ENCODE measurements at places on chromosomes 1 and 21.

DNA sequence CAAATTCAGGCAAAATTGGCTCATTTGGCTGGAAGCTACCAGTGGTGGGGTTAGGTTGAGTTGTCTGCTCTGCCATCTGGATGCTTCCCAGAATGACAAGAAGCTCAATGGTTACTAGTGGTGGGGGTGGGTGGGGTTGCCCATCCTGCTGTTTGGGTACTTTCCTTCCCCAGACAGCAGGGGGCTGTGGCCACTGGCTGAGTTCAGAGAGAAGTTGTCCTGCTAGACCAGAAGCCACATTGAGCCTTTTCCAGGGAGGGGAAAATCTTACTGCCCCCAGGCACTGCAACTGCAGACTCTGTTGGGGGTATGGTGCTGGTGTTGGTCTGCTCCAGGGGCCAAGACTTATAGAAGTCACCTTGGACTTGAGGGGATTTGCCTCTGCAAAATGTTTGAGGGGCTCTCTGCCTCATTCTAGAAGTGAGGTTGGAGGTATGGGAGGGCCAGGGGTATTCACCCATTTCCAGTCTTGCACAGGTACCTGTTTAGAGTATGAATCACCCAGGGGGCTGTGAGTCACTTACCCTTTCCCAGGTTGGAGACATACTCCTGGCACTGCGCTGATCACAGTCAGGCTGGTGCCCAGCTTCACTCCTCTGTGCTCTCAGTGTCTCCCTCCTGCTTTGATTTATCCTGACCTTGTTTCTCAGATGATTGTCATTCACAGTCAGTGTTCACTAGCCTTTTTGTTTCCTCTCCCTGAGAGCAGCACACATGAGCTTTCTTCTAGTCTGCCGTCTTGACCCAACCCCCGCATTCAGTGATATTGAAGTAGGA, 89.1 kb upstream of the NEGR1 start:
- DNase-seq, result no peak

GRCh38 chr1:74673351-74674111, at the start of gene ERICH3:
ERICH3 (minus strand) TSS chr1:74673792; CDS start chr1:74673519, 273 bp downstream.
- no peak for DNase-seq

GRCh38 chr1:33065301-33065700, 15.7 kb upstream of the AZIN2 start:
- DNase-seq, result no peak

DNA sequence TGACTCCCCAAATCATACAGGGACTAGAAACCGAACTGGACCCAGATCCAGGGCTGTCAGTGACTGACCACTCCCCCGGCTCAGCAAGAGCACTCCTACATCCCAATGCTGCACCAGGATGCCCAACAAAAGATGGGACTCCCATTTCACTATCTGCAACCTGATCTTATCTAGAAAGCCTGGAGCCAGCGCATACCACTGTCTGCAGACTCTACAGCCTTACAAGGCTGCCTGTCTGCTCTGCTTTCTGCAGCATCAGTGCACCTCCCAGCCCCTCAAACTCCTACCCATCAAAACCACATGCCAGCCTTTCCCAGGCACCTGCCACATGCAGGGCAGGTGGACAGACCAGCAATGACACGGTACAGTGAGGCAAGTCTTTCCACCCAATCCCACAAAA, 52.2 kb downstream of the SSBP3 start:
- DNase-seq, result no peak

DNA sequence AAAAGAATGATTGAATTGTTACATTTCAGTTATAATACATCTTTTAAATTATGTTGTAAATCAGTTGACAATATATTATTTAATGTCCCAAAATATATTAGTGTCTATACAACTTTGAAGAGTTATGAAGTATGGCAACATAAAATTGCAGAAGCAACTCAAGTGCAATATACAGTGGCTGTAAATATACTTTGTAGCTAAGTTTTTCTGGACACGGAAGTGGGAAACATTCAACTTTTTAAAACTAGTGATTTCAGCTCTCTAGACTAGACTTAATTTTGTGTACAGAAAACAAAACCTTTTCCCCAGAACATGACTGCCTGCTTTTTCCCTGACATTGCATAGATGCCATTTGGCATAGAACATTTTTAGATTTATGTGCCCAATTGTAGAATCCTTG, 29.5 kb upstream of the ABCG1 start:
- no peak for DNase-seq

GRCh38 chr1:150788946-150789345, 19.1 kb downstream of the CTSK start:
- no peak for DNase-seq

DNA sequence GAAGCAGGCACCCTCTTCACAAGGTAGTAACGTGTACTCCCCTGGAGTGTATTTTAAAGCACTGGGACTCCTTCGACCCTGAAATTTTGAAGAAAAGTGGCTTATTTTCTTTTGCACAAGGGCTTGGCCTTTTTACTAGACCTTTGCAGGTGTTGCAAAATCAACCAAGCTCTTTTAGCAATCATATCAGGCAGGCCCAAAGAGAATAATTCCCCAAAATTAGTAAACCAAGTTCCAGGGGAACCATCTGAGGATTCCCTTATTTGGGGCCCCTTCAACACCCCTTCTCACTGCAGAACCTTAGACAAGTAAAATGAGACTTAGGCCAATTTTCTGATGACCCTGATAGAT, 28.3 kb downstream of the CBR1 start:
- DNase-seq, result no peak

- DNase-seq, result no peak
Measured at GRCh38 chr1:230142608-230143210, 75.7 kb downstream of the GALNT2 start.

GRCh38 chr21:36636016-36636415, 62.9 kb upstream of the SIM2 start:
- no peak for DNase-seq

DNA sequence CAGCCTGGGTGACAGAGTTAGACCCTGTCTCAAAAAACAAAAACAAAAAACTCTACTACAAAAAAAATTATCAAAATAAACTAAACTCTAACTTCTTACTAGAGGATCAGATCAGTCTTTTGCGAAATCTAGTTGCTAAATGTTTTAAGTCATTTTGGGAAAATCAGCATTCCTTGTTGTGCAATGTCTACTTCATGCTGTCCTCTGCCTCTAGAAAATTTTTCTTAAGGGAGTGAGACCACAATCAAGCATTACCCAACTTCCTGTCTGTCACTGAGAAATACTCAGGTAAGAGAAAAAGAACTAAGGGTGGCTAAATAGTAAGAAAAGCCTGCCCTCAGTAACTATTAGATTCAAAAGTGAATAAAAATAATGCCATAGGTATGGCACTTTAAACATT, 67.2 kb upstream of the FOXD3 start:
- DNase-seq, result no peak

- DNase-seq, result no peak
Measured at GRCh38 chr1:228082918-228083870, 686 bp downstream of the ARF1 start.

GRCh38 chr1:6594977-6595740, 7.5 kb downstream of the KLHL21 start:
- DNase-seq, result no peak

- DNase-seq, result no peak
Measured at GRCh38 chr1:226688808-226689207, 50.3 kb downstream of the ITPKB start.

GRCh38 chr1:46613661-46614603, 2.7 kb downstream of the MOB3C start:
- peak; percentile 22 for DNase-seq

GRCh38 chr1:62107923-62108322, 86.7 kb upstream of the L1TD1 start:
- DNase-seq, result no peak

DNA sequence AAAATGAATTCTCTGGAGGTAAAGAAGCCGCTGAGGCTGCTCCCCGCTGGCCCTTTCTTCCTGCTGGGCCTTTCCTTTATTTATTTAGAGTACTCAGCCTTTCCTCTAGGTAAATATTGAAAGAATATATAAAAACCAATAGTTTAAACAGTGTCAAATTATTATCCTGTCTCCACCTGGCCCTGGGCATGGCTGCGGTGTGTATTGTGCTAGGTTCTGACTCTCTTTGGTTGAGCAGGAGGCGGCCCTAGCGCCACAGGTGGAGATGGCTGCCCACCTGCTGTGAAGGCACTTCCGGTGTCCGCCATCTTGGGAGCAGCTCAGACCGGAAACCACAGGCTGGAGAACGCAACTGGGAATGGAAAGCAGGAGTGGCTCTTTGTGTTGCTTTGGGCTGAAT, 29.0 kb upstream of the CLDN14 start:
- no peak for DNase-seq

DNA sequence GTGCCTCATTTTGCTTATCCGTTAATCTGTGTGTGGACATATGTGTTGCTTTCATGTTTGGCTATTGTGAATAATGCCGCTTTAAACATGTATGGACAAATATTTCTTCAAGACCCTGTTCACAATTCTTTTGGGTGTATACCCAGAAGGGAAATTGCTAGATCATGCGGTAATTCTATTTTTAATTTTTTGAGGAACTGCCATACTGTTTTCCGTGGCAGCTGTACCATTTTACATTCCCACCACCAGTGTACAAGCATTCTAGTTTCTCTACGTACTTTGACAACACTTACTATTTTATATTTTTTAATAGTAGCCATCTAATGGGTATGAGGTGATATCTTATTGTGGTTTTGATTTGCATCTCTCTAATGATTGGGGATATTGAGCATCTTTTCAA, 7.1 kb upstream of the NID1 start:
- no peak for DNase-seq

DNA sequence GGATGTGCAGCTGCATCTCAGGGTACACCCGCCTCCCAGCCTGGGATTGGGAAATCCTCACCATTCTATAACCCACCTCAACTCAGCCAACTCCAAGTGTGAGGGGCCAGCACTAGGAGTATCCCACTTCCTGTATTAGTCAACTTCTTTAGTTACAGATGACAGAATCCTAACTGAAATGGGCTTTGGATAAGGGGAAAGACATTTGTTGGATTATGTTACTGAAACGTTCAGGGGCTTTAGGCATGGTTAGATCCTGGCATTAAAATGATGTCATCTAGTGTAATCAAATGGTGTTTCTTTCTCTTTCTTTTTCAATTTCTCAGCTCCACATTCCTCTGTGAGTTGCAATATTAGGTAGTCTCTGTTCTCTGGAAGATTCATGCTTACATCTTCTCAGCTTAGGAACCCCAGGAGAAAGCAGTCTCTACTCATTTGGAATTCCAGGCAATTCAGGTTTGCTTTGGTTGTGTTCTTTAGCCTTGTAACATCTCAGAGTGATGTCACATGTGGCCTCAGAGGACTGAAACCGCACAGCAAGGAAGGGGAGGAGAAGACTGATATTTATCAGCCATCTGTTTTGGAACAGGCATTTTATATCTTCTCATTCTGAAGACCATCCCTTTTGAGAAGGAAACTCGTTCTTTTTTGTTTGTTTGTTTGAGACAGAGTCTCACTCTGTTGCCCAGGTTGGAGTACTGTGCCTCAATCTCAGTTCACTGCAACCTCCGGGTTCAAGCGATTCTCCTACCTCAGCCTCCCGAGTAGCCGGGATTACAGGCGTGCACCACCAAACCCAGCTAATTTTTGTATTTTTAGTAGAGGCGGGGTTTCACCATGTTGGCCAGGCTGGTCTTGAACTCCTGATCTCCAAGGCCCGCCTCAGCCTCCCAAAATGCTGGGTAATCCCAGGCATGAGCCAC, 18.9 kb upstream of the TMEM54 start:
- no peak for DNase-seq

DNA sequence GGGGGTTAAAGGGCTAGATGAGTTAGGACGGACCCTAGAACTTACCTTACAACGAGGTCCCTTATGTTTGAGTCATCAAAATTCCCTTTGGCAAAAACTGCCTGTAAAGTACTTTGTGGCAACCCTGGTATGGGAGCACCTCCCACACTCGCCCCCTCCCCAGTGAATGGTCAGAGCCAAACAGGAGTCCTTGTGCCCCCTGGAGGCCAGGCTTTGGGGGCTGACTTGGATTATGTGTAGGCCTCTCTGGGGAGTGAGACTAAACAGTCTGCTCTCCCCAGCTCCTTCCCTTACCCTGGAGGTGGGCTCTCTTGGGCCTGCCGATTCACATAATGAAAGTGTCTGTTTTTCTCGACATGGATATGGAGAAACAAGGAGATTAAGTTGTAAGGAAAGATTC, 81.2 kb downstream of the ADCY10 start:
- DNase-seq, result no peak

- no peak for DNase-seq
Measured at GRCh38 chr1:9714257-9714718, 62.8 kb downstream of the PIK3CD start.

DNA sequence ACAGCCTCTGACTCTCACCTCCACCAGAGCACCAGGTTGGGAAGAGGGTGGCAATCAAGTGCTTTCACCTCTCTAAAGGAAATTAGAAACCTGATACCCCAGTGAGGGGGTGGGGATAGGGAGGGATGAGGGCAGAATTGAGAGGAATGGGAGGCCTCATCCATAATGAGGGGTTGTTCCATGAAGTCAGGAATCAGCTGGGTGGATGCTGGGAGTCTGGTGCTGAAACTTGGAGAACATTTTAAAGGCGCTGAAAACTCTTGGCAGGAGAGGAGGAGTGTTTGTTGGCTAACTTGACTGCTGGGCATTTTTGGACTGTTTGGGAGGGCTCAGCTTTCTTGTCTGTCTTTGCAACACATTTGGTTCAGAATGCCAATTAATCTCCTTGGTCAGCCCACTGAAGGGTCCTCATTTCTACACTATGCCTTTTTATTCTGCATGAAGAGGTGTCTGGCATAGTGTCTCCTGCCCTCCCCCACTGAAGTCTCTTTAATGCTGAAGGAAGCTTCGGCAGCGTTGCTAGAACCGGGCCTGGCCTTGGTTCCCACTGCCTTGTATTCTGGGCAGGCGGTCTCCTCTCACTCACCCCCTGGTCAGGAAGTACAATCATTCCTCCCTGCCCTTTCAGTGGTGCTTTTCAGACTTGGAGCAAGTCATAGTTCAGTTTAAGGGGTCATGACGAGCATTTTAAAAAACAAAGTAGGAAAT, 2.2 kb downstream of the PHGDH start:
- no peak for DNase-seq

DNA sequence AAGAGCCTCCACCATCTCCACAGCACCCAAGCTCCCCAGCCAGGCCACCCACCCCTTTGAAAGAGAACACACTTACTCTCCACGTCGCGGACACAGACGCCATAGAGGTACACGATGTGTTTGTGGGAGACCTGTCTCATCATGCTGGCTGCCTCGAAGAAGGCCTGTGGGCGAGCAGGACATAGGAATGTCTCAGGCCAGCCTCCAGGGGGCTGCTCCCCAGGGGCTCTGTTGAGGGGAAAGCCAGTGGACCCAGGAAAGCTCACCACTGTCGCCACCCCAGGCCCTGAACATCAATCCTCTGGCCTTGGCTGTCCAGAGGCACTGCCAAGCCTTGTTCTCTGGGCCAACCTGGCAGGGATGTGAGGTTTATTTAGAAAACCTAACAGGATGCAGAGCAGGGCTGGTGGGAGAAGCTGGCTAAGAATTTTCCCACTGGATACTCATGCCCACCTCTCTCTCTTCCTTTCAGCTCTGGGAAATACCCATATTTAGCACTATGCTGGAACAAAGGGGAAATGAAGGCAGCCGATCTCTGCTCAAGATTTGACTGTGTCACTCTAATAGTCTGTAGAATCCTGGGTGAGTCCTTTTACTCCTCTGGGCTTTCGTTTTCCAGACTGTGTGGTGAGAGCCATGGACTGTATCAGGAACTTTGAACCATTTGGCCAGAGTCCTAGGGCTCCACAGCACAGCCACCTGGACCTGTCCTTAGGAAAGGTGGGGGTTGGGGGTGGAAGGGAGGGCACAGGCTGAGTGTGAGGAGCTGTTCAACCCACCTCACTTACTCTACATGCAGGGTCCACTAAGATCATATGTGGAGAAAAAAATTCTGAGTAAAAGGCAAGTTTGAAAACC, 101.9 kb downstream of the RAVER2 start:
- no peak for DNase-seq

Measured in naive thymus-derived CD4-positive, alpha-beta T cell (primary cell).